Fibroblast of villous mesenchyme (primary cell): ENCODE measurements at places on chromosomes 4 and X.

- DNase-seq: no peak
Measured at GRCh38 chr4:39169426-39169825, 12.9 kb upstream of the WDR19 start.

GRCh38 chr4:166965562-166965961, 268.7 kb downstream of the SPOCK3 start:
- no peak for DNase-seq

DNA sequence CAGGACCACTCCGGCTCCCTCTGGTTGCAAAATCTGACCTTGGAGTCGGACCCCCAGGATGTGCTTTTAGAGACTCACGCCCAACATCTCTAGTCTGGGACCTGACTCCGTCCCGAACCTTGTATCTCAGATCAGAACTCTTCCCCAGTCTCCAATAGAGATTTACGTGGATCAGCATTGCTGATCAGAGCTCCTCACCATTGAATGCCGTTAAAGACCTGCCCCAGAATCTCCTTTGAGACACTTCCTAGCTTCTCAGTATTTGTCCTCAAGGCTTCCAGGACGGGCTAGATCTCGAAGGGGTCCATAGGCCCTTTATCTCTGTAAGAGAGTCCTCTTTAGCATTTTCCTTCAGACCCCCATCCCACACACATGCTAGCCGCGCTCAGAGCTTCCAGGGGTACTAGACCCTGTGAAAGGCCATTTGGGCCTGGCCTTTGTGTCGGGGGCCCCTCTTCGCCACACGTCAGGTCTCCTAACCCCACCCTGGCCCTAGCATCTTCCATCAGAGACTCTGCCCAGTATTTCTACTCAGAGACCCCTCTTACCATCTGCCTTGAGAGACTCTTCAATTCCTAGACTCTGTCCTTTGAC, 662 bp downstream of the UBA1 start:
- DNase-seq: no peak

DNA sequence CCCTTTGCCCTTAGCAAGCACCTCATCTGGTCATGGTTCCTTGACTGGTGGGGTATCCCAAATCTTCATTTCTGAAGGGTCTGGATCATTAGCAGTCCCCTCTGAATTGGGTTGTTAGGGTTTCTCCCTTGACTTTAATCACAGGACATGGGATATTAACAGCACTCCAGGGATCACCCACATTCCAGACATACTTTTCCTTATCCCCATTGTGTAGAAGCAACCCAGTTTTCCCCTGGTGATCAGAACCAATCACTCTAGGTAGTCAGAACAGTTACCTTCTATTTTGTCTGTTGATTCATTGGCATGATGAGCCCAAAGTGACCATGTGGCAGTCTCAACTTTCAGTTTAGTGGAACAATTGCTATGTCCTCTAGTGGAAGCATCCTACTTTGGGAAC, 29.1 kb upstream of the GRSF1 start:
- no peak for DNase-seq

GRCh38 chr4:175776217-175776616, 35.8 kb downstream of the GPM6A start:
- DNase-seq: no peak

GRCh38 chrX:154030266-154030665, 10.6 kb upstream of the IRAK1 start:
- DNase-seq: no peak

- DNase-seq: no peak
Measured at GRCh38 chr4:68291256-68291655, 45.8 kb upstream of the TMPRSS11B start.

DNA sequence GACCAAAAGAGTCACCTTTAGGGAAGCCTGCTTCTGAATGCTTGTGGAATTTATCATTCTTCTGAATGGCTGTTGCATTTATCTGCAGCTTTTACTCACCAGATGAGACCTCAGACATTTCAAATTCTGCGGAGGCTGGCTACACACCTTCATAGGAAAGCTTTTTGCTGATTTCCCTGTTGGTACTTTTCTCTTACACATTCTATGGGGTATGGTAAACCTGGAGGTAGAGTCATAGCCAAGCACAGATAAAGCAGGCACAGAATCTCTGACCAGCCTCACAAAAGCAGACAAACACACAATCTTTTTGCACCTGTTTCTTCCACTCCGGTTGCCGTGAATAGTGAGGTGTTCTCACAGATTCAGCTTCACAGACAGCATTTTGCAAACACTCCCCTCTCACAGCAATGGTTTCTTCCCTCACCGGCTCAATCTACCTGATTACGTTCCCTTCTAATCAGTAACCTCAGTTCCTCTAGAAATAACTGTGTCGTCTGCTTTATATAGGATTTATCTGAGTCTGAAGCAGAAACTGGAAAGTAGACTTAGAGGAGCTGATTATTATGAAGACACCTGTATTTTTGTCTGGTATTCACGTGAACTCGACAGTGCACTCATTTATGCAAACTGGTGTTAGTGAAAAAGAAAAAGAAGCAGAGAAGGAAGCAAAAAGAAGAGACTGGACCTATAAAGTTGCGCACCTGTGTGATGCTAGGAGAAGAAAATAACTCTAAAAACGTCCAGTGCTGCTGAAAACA, 83.1 kb downstream of the DMD start:
- no peak for DNase-seq

DNA sequence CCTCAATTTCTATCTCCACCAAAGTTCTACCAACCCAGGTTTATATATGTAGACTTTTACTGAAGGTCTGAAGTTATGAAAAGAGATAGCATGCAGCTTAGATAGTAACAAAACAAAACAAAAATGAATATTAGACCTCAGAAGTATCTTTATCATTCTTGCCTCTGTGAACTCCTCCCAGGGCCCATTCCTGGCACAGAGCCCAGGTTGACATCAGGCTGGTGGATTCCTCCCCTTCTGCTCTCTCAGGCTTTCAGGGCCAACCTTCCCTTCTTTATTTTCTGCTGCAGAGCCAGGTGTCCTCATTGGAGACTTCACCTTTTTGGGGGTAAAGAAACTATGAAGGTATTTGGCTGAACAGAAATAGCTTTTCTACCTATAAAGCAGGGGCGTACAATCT, 112.8 kb upstream of the PITX2 start:
- DNase-seq: peak; percentile 37

- DNase-seq: peak; percentile 17
Measured at GRCh38 chrX:40298572-40299479, 201.1 kb upstream of the BCOR start.

DNA sequence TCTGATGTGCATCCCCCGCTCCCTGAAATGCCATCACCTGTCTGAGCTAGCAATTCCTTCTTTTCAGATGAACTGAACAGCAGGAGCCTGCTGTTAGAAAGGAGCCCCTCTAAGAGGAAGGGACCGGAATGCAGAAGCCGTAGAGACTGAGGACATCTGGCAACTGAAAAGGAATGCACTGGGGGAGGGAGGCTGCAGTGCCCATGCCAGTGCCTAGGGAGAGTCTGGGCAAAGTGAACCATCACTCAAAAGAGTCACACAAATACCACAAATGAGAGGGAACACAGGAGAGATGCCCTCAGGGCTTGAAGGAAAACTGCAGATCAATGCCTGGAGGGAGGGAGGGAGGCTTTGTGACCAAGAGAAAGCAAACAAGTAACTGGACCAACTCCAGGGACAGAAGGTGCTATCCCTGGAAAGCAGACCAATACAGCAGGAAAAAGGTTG, 93.9 kb upstream of the CBR4 start:
- no peak for DNase-seq

GRCh38 chr4:155972098-155972497, 18.4 kb upstream of the CTSO start:
- peak; percentile 52 for DNase-seq

DNA sequence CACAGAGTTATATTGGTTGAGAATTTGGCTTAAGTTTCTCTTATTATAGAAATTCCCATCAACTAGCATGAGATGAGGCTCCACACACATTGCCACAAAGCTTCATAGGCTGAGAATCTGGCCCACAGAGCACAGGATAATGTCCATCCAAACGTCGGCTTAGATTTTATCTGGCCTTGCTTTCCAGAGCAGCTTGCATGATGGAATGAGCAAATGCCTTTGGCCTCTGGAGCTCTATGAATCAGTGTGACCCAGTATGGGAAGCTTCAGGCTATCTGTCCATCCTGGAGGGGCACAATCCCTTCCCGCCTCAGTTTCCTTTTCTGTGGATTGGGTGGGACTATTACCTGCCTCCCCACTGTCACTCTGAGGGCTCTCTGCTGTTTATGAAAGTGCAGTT, 131.5 kb upstream of the NDP start:
- DNase-seq: no peak

DNA sequence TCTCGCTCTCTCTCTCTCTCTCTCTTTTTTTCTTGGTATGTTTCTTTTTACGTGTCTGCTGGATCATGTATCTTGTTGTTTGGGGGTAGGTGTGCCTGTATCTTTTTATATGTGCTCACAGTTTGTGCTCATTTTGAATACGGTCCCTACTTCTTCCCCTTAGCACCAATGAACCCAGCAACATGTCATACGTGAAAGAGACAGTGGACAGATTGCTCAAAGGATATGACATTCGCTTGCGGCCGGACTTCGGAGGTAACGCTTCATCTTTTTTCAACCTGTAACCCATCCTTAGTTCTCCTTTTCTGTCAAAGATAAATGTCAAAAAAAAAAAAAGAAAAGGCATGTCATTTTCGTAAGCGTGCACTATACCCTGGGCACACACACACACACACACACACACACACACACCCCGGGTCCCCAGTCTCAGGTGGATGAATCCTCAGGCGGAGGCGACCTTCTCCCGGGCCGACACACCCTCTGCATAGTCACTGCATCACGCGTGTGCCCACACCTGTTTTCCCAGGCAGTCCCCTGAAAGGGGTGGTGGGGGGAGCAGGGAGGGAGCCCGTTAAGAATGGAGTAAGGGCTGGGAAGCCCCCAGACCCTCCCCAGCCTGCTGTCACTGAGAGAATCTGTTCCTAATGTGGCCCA, 511 bp downstream of the GABRB1 start:
- no peak for DNase-seq

DNA sequence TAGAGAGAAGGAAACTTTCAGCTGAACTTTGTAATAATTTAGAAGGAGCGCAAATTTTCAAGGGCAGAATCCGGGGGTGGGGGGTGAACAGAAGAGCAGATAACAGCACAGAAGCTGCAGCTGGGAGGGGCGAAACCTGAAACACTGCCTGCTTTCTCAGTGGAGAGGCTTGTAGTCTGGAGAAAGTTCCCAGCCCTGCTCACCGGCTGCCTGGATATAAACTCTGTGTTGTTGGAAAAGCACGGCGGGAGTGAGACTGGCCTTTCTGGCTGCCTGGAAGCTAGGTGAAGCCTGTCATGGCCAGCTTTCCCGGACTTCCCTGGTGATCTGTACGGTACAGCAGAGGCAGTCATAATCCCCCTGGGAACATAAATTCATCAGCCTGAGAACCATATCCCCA, 1352.1 kb upstream of the DIAPH2 start:
- DNase-seq: no peak

DNA sequence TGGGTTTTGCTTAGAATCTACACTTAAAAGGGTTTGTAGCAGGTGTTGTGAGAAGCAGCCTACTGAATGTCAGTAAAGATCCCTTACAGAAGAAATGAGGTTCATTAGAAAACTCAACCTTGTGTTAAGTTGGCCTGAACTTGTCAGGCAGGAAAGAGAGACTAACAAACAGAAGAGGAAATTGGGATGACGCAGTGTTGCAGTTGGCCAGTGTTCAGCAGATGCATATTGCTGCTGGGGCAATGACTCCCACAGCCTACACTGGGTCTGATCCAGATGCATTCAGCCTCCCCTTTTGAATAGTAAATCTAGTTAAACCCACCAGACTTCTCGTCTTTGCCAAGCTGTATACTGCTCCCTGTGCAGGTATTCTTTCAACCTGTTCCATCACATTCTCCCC, 409.4 kb downstream of the UBE2NL start:
- DNase-seq: no peak

DNA sequence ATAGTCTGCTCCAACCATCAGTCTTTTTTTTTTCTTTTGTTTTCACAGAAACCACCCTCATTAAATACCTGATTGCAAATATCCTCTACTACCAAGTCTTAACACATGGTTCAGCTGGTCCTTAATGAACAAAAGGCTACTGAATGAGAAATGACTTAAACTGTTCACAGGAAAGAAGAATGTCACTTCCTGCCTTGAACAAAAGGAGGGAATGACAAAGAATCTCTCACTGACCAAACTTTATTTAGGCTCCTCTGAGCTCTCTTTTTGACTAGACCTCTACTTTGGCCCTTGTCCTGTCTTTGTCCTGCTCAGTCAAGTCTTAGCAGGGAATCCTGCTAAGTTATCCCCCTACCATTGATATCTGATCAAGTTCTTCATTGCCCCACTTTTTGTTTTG, 31.8 kb upstream of the GJB1 start:
- no peak for DNase-seq

DNA sequence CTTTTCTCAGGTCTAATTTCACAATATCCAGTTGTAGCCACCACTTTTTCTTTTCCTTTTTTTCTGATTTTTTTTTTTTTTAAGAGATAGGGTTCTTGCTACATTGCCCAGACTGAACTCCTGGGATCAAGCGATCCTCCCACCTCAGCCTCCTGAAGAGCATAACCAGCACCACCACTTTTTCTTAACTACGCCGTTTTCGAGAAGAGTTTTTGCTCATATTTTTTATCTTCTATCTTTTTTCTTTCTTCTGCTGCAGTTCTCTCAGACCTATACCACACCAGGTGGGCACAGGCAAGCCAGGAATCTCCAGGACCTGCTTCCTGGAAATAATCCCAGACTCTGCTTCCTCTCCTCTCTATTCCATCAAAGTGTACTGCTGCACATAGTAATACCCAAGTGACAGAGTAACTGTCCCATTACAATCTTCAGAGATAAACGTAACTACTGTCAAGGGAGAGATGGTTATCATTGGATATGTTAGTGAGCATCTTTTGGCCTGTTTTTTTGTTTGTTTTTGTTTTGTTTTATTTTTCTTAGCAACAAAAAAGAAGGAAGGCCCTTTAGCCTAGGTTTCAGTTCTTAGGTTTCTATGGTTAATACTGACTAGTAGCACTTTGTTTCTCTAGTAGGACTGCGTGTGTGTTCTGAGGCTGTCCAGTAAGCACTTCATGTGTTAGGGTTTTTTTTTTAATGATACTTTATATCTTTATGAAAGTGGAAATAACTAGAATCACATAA, 59.2 kb upstream of the TXK start:
- DNase-seq: no peak

GRCh38 chrX:153408221-153408721, 3.0 kb upstream of the ZFP92 start:
- no peak for DNase-seq

DNA sequence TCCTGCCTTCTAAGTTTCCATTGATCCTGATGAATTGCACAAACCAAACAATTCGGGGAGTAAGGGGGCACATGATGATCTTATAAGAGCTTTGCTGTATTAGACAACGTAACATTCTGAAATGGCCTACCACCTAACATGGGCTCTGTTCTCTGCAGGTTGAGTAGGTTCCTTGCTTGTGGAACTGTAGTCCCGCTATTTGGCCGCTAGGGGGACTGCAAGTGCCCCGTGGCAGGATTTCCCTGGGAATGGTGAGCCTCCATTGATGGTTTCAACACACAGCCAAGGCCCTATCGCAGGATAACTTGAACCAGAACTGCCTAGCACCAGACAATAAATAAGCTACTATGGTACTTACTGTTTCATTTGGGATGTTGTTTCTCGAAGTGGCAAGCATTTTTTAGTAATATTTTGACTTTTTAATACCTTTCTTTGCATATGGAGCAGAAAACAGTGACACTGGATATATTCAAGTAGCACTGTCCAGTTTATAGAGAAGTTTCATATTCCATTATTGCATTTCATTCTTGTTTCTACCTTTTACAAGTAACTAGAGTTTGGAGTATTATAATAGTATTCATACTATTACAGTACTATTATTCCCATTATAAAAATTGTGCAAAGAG, 11.9 kb downstream of the AR start:
- no peak for DNase-seq
